HCEC 1CT (cell line): ENCODE measurements at places on chromosomes 7 and 10.

DNA sequence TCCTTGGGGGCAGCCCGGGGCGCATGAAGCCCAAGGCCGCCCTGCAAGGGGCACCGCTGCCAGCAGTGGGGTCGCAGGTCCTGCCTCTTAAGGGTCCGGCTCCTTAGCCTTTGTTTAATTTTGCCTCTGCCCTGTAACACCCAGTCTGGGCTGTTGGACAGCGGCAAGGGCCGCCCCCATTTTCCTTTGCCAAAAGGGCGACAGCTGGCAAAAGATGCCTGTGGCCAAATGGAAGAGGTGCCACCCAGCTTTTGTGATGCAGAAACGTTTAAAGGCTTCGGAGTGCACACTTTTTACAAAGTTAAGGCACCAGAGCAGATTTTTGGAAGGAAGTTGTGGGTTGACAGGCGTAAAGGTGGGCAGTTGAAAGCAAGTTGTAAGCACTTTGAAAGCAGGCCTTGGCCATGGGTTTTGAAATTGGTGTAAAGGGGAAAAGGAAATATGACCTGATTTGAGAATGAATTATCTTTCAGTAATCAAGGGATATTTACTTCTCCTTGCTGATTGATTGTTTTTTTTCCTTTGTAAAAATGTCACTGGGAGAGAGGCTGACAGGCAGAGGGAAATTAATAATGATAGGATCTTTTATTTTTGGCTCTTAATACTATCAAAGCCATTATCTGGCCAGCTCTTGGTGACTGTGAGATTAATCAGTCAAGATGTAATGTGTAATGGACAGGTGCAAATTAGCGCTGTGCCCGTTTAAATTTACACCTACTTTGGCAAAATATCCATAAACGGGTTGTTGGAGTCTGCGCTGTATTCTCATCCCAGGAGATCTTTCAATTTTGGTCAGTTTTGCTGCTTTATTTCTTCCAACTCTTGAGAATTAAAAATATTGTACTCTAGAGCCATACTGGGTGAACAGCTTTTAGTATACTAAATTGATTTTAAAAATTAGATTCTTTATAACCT is 1.2 kb downstream of the CASD1 start:
- peak; percentile 23 for DNase-seq

DNA sequence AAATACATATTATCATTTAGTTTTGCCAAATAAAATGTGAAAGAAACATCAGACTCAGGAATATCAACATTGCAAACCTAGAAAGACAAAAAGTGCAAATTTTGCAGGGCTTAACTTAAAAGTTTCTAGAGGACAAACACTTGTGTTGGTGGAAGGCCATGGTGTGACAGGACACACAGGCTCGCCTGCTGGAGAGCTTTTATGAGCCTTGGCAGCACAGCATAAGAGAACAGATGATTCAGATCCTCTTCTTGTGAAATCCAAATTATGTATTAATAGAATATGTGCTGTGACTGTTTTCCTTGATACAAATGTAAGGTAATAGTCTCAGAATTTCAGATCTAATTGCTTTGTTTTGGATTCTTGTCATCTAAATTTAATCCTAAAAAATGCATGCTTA is 72.9 kb upstream of the ABCB5 start:
- DNase-seq = peak; percentile 66

DNA sequence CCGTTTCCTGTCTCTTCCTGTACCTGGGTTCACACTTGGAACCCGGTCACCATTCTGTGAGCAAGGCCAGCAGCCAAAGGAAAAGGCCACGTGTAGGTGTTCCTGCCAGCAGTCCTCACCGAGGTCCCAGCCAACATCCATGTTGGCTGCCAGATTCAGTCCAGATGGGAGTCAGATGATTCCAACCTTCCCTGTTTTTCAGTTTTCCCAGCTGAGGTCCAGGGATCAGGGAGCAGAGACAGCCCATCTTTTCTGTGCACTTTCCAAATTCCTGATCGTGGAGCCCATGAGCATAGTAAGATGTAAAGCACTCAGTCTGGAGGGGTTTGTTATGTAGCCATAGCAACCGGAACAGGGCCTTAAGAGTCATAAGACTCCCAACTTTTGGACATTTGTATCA is 3.9 kb upstream of the PVRIG start:
- DNase-seq = no peak

DNA sequence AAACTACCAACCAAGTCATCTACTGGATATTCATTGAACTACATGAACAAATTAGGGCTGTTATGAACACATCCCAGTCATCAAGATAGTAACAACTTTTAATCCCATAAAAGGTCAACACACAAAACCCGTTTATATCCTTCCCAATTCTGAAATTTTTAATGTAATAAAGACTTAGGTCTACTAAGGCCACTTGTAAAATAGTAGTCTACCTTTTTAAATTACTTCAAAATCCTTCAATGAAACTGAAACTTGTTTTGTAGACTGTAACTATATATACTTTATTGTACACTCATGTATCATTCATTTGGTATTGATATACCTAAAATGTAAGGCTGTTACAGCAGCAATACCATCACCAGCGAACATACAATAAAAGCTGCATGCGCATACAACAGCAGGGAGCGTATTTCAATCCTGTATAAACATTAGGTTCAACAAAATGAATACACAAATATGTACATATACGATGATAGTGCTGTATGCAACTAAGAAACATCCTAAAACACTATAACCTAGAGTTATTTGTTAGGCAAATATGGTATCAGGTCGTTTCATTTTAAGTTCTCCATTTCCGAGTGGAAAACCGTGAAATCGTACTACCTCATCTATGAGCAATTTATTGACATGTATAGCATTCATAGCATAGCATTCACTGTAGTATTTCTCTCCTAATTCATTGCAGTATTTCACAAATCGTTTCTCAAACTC is 973 bp downstream of the ATAD1 start:
- no peak for DNase-seq

DNA sequence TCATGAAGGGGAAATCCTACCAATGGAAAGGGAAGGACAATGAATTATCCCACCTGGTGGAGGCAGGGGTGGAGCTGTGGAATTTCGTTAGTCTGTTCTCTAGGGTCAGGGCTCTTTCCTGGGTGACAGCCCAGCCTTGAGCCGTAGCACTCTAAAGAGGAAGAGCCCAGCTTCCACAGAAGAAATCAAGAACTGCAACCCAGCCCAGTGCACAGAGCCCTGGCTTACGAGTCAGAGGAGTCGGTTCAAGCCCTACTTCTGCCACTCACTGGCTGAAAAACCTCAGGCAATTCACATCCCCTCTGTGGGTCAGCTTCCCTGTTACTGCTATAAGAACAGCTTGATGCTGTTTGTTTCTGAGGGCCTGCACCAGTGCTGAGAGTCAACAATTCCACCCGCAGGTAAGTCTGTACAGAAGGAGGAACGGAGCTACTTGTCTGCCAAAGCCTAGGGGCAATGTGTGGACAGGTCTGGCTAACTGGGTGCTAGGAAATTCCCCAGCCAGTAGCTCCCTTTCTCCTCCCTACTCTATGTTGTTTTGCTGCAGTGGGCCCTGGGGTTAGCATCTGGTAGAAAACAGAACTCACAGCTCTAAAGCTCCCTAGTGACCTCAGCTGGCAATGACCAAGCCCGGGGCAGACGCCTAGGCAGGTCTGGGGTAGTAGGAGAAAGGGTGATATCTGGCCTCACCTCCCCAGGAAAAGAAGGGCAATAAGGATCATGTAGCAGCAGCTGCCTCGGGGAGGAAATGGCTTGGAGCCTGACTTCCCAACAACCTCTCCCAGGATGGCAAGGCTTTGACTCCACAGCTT is 3.3 kb downstream of the AVPI1 start:
- peak; percentile 50 for DNase-seq

DNA sequence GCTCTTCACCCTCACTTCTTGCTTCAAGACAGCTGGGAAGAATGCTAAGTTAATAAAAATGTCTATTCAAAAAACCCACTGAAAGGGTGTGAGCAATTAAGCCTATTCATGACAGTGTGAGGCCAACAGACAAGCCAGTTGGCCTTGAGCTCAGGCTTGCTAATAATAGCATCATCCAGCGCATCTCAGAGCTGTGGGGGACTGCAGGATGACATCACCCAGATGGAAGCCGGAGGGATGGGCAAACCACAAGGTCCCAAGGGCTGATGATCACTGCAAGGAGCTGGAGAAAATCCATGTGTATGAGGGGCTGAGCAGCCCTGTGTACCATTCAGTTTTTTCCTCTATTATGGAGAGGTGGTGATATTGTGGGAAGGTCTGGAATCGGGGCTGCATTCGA is 770.4 kb downstream of the TNS3 start:
- DNase-seq = peak; percentile 92

DNA sequence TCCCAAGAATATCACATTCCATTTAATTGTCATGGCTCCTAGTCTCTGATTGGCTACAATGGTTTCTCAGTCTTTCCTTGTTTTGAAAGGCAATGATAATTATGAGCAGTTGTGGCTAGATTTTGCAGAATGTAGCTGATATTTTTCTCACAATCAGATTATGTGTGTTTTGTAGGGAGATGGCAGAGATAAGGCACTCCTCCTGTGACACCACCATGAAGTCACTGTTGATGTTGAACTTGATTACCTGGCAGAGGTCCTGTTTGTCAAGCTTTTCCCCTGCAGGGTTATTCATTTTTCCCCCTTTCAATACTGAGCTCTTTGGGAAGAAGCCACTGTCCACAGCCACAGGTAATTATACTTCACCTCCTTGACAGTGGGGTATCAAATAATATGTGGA is 602.9 kb upstream of the PFKP start:
- DNase-seq = no peak

GRCh38 chr7:105792488-105793370 is 83.7 kb downstream of the ATXN7L1 start:
- DNase-seq = no peak

DNA sequence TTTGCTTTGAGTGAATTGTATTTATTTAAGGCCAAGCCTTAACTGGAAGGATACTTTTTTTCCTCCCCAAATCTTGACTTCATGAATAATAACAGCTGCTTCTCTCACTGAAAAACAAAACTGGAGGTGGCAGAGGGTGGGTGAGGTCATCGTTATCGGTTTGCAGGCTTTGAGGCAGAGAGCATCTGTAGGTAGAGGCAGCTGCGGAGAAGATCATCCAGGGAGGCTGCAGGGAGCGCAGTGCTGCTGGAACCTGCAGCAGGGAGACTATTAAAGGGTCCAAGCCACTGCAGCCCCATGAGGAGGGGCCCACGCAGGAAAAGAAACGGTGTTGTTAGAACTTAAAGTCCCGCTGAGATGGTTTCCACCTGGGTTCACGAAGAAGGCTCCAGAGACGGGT is 112.1 kb upstream of the SDK1 start:
- DNase-seq = no peak

DNA sequence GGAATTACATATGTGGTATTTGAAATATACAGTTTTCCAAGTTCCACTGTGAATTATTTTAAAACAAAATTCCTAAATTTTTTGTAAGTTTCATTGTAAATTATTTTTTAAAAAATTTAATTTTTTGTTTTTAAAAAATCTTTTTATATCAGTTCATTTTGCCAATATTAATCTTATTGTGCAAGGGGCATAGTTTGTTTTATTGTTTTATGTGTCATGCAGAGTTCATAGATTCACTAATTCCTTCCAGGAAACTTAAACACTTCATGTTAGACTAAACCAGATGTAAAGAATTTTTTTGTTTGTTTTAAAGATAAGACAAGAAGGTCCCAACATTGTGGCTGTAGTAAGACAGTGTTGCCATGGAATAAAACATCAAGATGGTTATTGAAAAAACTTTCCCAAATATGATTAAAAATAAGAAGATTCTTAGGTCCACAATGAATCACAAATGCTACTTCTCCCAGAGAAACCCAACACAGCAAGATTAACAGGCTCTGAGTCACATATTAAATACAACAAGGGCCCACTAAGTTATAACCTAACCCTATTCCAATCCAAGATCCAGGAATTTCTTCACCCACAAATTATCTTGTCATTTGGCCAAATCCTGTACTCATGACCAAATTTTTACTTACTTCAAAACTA is 464.7 kb upstream of the IGFBP3 start:
- DNase-seq = peak; percentile 98

GRCh38 chr10:100065084-100065660 is 16.5 kb downstream of the CPN1 start:
- DNase-seq = no peak

DNA sequence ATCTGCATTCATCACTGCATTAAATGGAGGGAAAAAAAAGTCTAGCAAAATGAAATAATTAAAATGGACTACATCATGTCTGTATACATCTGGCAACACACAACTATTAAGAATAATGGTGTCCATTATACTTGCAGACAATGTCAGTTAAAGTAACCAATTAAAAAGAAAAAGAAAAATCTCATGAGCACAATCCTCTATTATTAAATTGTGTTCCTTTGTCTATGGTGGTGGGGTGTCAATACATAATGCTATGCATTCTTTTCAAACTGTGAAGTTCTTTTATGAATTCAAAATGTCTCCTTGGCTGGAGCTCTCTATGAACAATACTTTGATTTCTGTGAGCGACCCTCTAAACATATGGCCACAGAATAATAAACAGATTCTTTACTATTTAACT is 63.5 kb downstream of the NRP1 start:
- no peak for DNase-seq

DNA sequence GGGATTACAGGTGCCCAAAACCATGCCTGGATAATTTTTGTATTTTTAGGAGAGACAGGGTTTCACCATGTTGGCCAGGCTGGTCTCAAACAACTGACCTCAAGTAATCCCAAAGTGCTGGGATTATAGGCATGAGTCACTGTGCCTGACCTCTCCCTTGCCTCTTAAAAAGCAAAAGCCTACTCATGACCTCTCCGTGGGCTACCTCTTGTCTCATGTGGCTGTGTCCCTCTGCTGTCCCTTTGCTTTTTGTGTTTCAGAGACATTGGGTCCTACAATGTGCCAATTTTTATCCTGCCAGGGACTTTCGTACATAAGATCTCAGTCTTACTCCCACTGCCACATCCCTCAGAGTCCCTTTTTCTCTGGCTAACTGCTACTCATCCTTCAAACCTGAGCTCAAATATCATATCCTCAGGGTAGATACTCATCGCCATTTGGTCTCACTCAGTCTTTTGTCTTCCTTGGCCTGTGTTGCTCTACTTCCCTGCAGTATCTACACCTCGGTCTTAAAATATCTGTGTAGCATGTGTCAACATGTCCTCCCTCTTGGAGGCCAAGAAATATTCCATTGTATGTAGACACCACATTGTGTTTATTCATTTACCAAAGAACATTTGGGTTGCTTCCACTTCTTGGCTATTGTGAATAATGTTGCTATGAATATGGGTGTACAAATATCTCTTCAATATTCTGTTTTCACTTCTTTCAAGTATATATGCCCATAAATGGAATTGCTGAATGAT is 465.0 kb upstream of the KLF6 start:
- peak; percentile 59 for DNase-seq
